ENCODE measurements at places on chromosomes 4 and X.

GRCh38 chrX:135974279-135974856 lies 580 bp upstream of the MMGT1 start:
- peak; percentile 54 for DNase-seq

DNA sequence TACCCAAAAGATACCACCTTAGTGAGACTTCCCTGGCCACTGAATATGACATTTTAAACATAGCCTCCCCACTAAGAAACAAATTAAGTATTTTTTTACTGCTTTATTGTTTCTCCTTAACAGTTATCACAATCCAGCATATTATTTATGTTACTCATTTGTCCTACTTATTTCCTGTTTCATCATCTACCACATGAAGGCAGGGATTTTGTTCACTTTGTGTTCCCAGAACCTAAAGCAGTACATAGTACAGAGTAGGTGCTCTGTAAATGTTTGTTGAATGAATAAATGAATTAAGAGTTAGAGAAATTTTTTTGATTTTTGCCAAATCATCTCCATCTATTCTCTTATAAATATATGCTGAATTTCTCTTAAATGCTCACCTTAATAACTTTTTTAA lies 318.4 kb upstream of the GIMD1 start:
- no peak for DNase-seq

GRCh38 chr4:140277576-140277975 lies 95.9 kb upstream of the SCOC start:
- no peak for DNase-seq

- no peak for DNase-seq
Observed at GRCh38 chr4:184879271-184879670, 53.5 kb upstream of the ACSL1 start.

GRCh38 chr4:20403846-20404245 lies 152.1 kb downstream of the SLIT2 start:
- no peak for DNase-seq

- DNase-seq: no peak
Observed at GRCh38 chrX:68409194-68409593, 24.1 kb downstream of the OPHN1 start.

- DNase-seq: no peak
Observed at GRCh38 chrX:149948016-149948415, 9.7 kb upstream of the EOLA2 start.

- peak; percentile 39 for DNase-seq
Observed at GRCh38 chr4:4800646-4801408, 58.6 kb upstream of the MSX1 start.

GRCh38 chrX:37860721-37861120 lies 13.3 kb upstream of the DYNLT3 start:
- DNase-seq: peak; percentile 55

- no peak for DNase-seq
Observed at GRCh38 chr4:185213877-185214276, 4.5 kb downstream of the SNX25 start.

GRCh38 chrX:53186351-53186750 lies 38.7 kb downstream of the KDM5C start:
- DNase-seq: no peak

- DNase-seq: no peak
Observed at GRCh38 chr4:55258152-55258865, 87.7 kb upstream of the SRD5A3 start.

DNA sequence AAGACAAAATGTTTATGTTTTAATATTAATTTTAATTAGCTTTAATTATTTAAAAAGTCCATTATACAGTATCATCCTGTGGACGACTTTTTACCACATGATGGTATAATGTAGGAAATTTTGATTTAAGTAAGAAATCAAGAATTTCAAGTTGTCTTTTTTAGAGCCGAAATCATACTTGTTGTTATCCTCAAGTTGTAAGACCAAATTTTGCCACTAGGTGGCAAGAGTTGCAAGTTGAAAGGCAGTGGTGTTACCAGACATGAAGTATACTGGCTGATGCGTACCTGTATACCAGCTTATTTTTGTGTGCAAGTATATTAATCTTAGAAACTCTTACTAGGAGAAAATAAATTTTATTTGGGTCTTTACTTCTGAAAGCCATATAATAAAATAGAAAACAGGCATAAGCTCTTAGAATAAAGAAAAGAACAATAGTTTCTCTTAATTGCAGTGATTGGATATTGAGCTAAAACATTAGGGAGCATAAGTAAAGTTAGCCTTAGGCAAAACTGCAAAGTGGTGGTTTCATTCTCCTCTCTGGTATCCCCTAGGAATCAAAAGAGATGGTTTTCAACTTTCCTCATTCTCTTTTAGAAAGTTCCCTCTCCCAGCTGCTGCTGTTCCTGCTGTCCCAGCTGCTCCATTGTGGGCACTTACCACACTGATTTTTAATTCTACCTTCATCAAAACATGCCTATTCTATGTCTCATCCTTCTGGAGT lies 118.0 kb upstream of the WDFY3 start:
- peak; percentile 66 for DNase-seq

DNA sequence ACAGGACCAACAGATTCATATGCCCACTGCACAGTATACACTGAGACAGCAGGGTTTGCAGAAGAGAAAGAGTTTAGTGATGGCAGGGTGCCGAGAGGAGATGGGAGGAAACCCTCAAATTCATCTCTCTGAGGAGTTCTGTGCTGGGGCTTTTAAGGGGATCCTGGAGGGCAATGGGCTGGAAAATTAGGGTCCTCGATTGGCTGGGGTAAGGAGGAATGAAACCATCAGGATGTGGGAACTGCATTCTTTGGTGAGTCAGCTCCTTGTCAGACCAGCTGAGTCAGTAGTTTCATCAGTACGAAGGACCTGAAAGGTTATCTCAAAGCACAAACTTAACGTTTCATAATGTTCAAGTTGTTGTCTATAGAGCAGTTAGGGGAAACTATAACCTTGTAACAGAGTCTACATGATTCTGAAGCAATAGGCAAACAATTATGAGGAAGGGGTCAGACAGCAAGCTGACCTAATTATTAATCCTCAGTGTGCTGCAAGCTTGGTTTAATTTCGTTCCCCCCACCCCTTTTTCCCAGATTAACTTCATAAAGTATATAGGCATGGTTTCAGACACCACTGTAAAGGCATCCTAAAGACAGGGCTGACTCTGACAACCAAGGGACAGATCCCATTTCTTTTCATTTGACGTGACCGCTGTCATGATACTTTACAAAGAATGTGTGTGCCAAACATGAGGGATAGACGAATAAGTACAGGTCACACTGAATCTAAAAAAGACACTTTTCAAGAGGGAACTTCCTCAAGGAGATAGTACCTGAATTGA lies 1.5 kb upstream of the MSMO1 start:
- DNase-seq: peak; percentile 90

DNA sequence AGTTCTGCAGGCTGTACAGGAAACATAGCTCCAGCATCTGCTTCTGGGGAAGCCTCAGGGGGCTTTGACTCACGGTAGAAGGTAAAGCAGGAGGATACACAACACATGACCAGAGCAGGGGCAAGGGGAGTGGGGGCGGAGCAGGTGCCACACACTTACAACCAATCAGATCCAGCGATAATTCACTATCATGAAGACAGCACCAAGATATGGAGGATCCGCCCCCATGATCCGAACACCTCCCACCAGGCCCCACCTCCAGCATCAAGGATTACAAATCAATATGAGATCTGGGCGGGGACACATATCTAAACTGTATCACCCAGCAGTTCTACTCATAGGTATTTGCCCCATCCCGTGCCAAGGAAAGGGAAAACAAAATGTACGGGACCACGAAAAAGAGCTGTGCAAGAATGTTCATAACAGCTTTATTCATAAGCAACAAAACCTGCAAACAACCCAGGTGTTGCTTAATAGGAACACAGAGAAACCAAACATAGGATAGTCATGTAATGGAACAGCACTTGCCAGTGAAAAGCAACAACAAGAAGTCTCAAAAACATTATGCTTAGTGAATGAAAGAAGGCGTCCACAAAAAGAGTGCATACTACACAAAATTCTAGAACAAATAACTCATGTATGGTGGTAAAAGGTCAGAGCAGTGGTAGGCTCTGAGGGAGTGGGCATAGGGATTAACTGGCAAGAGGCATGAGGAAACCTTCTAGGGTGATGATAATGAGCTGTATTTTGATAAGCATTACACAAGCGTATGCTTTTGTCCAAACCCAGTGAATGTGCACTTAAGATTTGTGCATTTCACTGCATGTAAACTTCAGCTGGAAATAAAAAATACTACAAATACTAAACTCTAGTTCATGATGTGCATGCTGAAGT lies 130.9 kb upstream of the FAM9B start:
- DNase-seq: no peak

- peak; percentile 67 for DNase-seq
Observed at GRCh38 chr4:138090150-138090917, 151.8 kb downstream of the SLC7A11 start.

GRCh38 chr4:3237266-3237665 lies 11.7 kb upstream of the MSANTD1 start:
- no peak for DNase-seq

GRCh38 chr4:72666910-72667309 lies 97.9 kb upstream of the ADAMTS3 start:
- no peak for DNase-seq

- no peak for DNase-seq
Observed at GRCh38 chr4:149065753-149066152, 623.5 kb upstream of the NR3C2 start.

GRCh38 chrX:81259020-81259713 lies 57.3 kb downstream of the SH3BGRL start:
- DNase-seq: peak; percentile 58

DNA sequence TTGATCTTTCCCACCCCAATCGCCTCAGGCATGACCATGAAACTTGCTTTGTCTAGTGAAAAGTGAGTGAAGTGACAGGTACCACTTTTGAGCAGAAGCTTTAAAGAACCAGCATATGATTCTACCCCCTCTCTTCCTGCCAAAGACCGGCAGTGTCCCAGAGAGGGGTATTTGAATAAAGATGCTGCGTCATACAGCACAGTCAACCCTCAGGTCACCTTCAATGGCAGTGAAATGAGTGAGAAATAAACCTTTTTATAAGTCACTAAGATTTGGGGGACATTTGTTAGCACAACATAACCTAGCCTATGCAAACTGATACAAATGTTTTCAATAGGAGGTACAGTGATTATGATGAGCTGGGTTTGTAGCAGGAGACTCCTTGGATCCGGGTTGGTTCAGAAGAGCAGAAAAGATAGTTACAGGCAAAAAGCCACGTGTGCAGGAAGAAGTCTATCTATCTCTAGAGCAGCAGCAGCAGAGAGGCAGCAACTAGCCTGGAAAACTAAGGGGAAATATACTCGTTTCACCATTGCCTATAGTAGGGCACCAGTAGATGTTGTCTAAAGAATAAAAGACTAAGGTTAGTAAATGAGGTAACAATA lies 30.3 kb upstream of the SPRY1 start:
- DNase-seq: no peak

DNA sequence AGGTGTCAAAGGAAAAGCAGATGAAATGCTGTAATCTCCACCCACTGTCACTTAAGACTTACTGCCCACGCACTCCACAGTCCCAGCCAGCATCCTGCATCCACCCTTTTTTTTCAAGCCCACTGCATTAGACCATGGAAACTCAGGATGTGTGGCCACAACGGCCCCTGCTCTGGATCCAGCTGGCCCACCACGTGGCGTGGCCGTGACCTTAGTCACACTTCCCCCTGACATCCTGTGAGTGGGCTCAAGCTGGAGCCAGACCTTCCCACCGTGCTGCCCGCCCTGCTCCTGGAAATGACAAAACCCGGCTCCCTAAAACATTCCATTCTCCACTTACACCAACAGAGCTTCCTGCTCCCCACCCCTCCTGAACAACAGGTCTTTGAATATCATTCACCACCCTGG lies 588.3 kb upstream of the DIPK2B start:
- DNase-seq: peak; percentile 81

- DNase-seq: no peak
Observed at GRCh38 chr4:76485450-76485849, 50.4 kb downstream of the SHROOM3 start.

DNA sequence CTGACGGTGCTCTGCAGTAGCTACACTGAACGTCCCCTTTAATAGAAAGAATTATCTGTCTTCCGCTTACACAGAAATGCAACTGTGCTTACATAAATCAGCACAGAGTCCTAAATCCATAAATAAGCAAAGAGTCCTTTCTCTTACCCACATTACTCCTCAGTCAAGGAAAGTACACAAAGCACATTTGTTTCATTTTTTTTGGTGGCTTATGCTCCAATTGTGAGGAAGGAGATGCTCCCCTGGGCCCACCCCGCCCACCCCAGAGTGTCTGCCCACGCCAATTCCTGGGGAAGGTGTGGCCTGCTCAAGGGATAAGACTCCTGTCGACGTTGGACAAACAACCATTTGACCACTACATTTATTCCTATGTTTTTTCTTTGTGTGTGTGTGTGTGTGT lies 53.8 kb downstream of the CPLX1 start:
- DNase-seq: no peak

DNA sequence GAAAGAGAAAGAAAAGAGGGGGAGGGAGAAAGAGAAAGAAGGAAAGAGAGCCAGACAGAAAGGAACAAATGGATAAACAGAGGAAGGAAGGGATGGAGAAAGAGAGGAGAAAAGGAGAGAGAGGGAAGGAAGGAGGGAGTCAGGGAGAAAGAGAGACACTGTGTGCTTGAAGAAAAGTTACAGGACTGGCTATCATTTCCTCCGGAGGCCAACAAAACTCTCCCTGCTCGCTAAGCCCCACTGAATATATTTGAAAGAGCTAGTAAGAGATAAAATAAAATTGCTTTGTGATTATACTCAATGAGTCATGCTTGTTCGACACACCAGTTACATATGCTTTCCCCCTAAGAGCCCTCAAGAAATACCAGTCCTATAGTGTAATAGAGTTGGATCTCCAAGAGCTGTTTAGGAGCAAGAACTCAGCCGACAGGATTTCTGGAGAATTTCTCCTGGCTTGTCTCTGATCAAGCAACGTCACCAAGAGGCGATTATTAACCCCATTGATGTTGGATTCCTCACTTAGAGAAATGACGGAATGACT lies 102.2 kb downstream of the MXRA5 start:
- peak; percentile 83 for DNase-seq

GRCh38 chr4:143339497-143339896 lies 2.8 kb downstream of the GAB1 start:
- DNase-seq: no peak

- no peak for DNase-seq
Observed at GRCh38 chr4:40632080-40632479, 2.4 kb upstream of the RBM47 start.

DNA sequence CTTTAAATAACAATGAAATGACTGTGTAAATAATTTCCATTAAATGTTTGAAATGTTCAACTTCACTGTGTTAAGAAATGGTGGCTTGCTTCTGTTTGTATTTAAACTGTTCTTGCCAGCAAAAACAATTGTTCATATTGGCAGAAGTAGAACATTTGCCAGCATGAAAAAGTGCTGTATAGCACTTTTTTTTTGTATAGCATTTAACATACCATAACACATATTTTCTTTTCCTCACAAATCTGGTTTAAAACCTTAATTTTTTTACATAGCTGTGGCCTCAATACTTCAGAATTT lies 94.1 kb downstream of the COX18 start:
- DNase-seq: no peak
